ENCODE measurements at places on chromosomes 5 and 9. TPM values are rescaled to one million over a fixed set of nuclear protein-coding genes. Genes with fewer than 3 reads are reported as not detected.

DNA sequence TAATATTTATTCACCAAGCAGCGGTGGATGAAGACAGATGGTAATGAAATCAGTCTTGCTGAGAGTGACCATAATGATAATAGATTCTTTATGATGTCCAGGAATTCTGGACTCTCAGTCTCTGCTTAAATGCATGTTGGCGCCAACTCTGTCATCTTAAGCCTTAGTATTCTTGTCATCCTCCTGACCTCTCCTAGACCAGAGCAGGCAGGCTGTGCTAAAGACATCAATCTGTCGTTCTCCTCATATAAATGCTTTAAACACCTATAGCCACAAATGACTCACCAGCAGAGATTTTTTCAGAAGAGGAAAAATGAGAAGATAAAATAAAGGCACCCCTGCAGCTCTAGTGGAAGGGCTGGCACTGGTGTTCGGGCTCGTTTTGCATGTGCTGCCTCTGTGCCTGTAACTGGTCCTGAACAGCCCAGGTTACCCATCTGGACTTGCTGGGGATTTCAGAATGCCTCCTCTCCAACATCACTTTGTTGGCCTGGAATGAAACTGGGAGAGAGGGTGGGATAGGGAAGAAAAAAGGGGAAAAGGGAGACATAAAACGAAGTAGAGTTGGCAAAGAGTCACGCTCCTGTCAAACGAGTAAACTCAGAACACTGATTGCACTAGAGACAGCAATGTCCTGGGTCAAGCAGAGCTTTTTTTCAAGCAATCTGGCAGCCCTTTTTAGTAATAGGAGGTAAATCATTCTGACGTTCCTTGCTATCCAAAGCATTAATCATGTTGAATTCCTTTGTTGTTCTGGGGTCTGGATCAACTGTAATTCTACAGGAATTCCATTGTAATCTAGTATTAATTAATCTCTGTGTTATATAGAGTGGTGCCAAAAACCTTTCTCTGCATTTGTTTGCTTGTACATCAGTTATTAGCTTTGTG is 195.5 kb upstream of the CLINT1 start:
- DNase-seq: no peak

- DNase-seq: no peak
Measured at GRCh38 chr5:148739524-148739923, 85.2 kb upstream of the HTR4 start.

- DNase-seq: no peak
Measured at GRCh38 chr9:86082870-86083269, 16.5 kb downstream of the GOLM1 start.

GRCh38 chr9:133874060-133874657 is 118.0 kb downstream of the VAV2 start:
- DNase-seq: no peak

DNA sequence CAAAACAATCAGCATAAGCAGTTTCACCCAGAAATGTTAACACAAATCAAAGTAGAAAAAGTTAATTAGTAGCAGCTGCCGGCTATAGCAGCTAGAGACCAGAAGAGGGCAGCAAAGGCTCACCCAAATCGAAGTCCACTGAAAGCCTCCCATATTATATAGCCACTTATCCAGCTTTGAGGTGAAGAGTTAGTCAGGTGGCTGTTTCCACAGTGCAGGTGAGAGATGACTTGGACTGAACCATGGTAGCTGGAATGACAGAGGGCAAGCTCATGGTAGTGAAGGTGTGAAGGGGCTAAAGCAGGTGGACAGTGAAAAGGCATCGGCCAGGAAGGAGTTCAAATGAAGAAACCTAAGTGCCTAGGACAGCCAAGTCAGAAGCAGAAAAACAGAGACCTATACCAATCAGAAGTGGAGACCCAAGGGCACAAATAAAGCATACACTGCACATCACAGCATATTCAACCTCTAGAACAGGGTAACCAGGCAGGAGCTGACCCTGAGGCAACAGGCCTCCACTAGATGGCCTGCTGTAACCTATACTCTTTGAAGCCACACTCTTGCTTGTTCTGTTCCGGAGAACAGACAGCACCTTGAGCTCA is 7.2 kb upstream of the RNF38 start:
- peak; percentile 46 for DNase-seq

DNA sequence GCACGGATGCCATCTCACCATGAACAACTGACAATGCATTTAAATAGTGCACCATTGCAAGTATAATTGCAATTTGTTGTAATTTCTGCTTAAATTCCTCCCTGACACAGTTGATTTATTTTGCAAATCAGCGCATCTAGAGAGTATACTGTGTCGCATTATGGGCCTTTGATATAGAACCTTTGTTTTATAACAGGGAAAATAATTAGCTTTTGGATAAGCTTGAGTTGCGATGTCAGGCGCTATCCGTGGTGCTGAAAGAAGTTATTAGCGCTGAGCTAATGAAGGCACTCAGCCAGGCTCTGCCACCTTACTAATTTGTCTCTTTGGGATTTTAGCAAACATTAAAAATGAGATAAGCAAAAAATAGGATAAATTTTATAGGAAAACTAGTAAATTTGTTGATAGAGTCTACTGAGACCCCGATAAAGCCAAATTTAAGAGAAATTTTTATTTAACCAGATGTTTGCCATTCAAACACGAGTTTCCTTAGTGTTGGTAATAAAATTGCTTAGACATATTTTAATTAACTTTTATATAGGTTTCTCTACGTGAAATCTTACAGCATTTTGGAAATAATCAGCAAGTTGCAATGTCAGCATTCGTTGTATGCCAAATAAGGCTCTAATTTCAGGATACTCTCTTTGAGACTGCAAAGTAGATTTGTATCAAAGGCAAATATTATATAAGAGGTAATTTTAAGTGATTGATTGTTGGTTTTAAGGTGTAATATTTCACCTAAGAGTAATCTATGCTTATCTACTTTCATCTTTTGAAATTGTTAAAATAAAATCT is 355.5 kb downstream of the TLR4 start:
- DNase-seq: no peak

The PCDHA1 gene
- not detected for total RNA-seq

DNA sequence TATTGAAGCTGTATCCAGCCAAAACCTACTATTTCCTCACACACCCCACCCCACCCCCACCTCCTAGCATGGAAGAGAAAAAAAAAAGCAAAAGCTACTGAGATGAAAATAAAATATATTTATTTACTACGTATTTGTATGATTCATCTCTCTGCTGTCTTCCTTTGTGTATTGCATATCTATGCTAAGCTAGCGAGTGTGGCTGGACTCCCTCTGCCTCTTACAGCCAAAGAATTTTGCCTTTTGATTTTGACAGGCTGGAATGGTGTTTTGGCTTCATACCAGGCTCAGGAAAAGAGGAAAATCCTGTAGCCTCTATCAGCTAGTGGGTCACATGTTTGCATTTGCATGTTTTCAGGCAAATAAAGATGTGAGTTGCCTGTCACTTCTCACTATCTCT is 2.2 kb downstream of the ABLIM3 start:
- no peak for DNase-seq

DNA sequence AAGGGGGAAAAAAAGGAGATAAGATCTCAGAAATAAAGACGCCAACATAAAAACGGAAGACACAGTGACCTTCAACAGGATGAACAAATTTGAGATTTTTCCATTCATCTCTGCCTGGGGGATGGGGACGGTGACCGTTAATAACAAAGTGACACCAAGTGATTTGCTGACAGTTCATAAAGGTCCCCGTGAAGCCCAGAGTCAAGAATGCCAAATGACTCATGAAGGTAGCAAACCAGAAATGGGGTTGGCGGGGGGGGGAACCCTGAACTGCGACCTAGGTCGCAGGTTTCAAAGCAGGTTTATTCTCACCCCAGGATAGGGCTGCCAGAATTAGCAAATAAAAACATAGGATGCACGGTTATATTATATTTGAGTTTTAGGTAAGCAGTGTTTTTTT is 21.1 kb upstream of the SHB start:
- DNase-seq: no peak

DNA sequence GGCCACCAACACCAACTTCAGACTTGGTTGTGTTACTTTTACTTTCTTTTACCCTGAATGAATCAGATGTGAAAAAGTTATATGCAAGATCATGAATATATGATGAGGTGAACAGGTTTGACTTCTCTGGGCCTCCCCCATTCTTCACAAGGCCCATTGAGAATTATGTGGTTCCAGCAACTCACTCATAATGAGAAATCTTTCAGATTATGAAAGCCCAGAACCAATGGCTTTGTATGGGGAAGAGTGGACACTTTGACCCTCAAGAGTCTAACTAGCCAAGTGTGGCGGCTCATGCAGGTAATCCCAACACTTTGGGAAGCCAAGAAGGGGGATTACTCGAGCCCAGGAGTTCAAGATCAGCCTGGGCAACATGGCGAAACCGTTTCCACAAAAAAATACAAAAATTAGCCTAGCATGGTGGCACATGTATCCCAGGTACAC is 16.1 kb upstream of the LNPEP start:
- no peak for DNase-seq

The FYB1 gene
- 517 TPM for total RNA-seq

The TMEM215 gene
- total RNA-seq: not detected

The C5orf46 gene
- not detected for total RNA-seq

DNA sequence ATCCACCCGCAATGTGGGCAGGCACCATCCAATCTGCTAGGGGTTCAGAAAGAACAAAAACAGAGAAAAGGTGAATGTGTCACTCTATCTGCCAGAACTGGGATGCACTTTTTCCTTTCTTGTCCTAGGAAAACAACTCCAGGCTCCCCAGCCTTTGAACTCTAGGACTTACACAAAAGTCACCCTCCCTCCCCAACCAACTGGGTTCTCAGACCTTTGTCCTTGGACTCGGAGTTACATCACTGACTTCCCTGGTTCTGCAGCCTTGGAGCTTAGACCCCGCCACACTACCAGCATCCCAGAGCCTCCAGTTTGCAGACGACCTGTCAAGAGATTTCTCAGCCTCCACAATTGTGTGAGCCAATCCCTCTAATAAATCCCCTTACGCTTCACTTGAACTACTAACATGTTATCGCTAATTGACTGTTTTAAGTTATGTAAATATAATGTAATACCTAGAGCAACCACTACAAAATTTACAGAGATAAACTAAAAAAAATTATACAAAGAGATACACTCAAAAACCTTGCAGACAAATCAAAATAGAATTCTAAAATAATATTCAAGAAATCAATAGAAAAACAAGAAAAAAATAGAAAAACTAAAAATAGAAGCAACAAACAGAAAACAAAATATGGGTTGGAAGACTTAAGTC is 5.3 kb upstream of the UBLCP1 start:
- no peak for DNase-seq

The FRMD3 gene
- total RNA-seq: 18.9 TPM

The FAM169A gene
- 9.2 TPM for total RNA-seq
